AML-193 (cell line): ENCODE measurements at places on chromosomes 16 and 17.
A peak's percentile ranks its signal among the peaks of the same experiment; 100 is the strongest.

DNA sequence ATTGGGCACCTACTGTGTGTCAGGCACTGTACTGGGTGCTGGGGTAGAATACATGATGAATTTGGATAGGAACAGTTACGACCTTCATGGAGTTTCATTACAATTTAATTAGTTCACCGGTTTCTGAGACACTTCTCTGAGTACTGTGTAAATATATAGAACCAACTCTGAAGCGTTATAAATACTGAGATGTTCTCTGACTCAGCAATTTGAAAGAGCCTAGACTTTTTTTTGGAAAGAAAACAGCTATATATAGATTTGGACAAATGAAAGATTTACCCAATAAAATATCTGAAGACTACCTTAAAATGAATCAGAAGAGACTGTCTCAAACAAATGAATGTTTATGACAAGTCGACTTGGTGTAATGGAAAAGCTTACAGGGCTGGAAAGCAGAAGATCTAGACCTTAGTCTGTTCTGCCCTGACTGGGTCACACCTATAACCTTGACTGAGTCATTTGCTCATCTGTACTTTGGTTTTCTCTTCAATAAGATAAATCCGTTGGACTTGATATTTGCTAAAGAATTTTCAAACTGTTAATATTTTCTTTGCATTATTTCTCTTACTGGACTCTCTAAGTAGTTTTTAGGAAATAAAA is 4.6 kb upstream of the GAN start:
- DNase-seq = no peak

- no peak for DNase-seq
These were observed 101.8 kb upstream of the CCL1 start for GRCh38 chr17:34464812-34465211.

DNA sequence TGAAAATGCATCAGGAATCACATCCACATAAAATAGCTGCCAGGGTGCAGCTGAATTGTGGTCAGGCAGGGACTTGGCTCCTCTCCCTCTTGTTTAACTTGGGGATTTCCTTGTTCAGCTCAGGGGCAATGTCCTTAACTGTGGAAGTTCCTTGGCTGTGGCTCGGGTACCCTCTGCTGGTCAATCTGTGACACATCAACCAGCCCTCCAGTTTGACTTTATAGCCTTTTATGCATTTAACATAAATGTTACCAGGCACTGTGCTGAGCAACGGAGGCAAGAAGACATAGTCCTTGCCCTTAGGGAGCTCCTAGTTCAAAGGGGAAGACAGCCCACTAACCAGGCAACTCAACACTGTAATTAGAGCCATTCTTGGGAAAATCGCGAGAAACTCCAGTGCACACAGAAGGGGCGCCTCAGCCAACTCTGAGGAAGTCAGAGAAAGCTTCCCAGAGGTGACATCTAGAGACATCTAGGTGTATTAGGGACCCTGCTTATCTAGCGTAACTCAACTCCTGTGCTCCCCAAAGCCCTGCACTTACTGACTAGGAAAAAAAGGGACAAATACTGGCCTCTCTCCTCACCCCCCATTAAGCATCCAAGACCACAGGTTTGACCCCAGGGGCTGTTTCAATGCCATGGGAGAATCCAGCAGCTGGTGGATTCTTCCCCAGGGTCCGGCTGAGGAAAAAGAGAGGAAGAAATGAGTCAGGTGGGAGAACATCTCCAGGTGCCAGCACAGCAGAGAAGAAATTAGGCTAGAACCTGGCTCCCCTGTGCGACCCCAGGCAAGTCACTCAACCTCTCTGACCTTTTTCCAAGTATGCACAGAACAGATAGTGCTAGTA is 17.3 kb upstream of the EEF2K start:
- peak; percentile 73 for DNase-seq

GRCh38 chr17:79033741-79034501 is 10.0 kb downstream of the C1QTNF1 start:
- no peak for DNase-seq

DNA sequence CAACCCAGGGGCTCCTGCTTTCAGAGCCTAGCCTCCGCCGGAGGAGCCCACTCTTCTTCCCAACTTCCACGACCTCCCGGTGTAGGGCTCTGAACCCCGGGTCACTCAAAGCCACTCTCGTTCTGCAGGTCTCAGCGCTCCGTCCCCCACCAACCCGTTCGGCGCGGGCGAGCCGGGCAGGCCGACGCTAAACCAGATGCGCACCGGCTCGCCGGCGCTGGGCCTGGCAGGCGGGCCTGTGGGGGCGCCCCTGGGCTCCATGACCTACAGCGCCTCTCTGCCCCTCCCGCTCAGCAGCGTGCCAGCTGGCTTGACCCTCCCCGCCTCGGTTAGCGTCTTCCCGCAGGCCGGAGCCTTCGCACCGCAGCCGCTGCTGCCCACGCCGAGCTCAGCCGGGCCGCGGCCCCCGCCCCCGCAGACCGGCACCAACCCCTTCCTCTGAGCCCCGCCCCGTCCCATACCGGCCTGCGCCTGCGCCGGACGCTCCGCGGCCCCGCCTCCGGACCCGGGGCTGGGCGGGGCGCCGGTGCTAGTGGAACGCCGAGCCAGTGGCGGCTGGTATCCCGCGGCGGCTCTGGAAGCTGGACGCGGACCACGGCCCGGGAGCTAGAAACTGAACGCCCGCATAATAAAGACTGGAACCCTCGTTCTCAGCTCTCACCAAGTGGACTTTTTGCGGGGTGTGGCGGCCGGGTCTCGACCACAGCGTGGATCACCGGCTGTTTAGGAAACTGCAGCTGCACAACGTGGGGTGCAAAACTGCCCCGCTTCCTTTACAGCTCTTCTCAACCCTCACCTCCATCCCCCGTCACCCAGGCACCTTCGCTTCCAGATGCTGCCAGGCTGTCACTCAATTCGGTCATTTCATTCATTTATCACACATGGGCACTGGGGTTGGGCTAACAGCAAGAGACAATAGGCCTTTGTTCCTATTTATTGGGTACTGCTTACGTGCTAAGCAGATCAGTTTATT is 5.0 kb upstream of the SPATA20 start:
- DNase-seq = peak; percentile 87

DNA sequence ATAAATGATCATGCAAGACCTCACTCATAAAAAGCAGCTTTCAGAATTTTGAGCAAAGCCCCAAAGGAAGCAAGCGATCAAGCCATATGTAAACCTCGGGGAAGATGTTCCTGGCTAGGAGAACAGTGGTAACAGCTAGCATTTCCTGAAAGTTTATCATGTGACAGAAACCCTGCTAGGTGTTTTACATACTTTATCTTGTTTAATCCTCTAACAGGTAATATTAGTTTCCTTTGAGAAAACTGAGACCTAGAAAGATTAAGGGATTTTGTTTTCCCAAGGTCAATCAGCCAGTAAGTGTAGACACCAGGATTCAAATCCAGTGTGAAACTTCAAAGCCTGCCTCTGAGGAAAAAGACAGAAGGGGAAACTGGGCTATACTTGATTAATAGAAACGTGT is 362.4 kb upstream of the MAF start:
- no peak for DNase-seq

- no peak for DNase-seq
These were observed 434.6 kb upstream of the MON1B start for GRCh38 chr16:76756423-76756822.

GRCh38 chr17:29240968-29241963 is 5.4 kb upstream of the CRYBA1 start:
- DNase-seq = peak; percentile 96

DNA sequence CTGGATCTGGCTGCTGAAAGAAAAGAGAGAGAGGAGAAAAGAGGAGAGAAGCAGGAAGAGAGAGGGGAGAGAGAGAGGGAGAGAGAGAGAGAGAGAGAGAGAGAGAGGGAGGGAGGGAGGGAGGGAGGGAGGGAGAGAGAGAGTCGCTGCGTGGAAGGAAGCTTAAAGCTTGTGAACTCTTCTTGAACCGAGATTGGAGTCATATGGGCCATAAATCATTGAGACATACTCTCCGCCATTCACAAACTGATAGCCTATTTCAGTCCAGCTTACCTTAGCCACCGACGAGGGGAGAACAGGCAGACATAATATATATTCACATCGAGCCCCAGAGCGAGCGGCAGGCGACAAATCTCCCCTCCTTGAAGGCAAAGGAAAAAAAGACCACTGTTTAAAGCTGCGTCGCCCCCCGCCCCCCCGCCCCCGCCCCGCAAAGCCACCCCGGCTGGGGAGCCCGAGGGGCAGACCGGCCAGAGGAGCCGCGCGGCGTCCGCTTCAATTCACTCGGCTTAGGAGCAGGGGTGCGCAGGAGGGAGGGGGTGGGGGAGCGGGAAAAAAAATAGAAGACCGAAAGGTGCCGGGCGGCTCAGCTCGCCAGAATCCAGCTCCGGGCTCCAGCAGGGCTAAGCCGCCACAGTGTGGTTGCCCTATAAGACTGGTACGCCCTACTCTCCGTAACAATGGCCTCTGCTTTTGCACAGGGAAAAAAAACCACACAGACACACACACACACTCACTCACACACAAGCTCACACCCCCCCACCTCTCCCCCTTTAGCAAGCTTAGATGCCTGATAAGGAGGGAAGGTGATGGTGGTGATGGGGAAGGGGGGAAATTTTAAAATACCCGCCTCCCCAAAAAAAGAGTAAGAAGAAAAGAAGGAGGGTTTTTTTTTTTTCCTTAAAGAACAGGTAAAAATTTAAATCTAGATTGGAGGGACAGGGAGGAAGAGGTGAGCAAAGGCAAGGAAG is 10.6 kb upstream of the HOXB2 start:
- DNase-seq = no peak

DNA sequence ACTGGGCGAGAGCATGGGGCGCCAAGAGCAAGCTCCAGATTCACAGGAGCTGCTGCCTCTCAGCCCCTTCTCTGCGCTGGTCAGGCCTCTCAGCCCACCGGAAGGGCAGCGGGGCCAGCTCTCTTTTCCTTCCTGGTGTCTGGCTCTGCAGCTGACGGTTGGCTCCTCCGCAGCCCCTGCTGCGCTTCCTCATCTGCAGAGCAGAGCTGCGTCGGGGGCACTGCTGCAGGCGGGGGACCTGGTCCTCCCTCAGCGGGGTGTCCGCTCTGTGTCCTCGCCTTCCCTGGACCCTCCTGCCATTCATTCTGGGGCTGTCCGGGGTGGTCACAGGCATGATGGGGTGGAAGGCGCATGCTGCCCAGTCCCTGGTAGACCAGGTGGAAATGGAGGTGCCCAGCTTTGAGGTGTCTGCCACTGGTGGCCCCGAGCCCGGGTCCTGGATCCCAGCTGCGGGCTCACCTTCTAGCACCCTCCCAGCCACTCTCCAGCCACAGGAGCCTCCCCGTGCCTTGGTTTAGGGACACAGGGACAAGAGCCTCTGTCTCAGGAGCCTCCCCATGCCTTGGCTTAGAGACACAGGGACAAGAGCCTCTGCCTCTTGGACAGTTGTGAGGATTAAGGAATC is 84.8 kb downstream of the IRF8 start:
- no peak for DNase-seq
